ENCODE measurements at places on chromosomes 4 and X. TPM values are rescaled to one million over a fixed set of nuclear protein-coding genes. Genes with fewer than 3 reads are reported as not detected.

The GCNA gene
- polyA plus RNA-seq: 1.4 TPM

DNA sequence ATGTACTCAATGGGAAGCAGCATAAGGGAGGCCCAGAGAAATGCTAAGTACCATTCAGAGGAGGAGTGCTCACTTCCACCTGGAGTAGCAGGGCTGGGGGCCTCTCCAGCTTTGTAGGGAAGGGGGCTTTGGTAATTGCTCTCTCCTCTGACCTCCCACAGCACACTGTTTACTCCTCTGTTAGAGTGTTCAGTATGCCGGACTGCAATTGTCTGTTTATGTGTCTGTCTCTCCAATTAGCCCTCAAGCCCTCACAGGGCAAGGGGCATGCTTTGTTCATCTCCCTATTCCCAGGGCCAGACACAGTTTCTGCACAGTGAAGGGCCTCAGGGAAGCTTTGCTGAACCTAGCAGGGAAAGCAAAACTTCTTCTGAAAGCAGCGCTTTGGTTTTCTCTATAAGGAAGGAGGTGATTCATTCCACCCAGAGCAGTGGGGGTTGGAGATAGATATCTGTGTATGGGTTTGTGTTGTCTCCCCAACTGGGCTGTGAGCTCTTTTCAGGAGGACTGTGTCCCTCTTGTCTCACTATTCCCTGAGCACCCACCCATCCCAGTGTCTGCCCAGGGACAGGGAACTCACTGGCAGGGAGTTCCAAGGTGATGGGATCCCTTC lies 50.0 kb upstream of the VMA21 start:
- DNase-seq: no peak

- no peak for DNase-seq
Observed at GRCh38 chr4:25881193-25881592, 18.4 kb upstream of the SEL1L3 start.

DNA sequence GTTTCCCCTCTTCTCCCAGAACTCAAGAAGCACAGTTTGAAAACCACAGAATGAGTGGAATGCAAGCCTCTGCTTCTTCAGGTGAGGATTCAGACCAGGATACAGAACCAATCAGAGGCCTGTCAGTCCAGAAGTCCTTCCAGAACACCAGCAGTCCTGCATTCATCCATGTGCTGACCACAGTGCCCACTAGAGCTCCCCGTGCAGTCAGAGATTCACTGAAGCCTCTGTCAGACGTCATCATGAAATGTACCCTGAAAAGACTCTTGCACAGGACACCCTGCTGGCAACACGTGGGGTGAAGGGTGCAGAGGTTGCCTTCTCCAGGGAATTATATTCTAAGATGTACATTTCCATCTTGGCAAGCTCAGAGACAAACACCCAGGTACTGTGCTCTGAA lies 75.9 kb upstream of the LSM6 start:
- DNase-seq: no peak

The GC gene
- polyA plus RNA-seq: not detected

The CENPVL2 gene
- polyA plus RNA-seq: not detected

GRCh38 chrX:45134315-45134731 lies 66.4 kb downstream of the DIPK2B start:
- peak; percentile 22 for DNase-seq

DNA sequence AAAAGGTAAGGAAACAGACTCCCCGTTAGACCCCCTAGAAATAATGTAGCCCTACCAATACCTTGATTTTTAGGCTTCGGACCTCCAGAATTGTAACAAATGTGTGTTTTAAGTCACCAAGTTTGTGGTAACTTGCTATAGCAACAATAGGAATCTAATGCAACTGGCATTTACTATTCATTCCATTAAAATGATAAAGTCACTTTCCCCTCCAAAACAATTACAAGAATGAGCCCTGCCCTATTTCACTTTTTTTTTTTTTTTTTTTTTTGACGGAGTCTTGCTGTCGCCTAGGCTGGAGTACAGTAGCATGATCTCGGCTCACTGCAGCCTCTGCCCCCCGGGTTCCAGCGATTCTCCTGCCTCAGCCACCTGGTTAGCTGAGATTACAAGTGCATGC lies 3.5 kb upstream of the DDX60L start:
- DNase-seq: no peak

DNA sequence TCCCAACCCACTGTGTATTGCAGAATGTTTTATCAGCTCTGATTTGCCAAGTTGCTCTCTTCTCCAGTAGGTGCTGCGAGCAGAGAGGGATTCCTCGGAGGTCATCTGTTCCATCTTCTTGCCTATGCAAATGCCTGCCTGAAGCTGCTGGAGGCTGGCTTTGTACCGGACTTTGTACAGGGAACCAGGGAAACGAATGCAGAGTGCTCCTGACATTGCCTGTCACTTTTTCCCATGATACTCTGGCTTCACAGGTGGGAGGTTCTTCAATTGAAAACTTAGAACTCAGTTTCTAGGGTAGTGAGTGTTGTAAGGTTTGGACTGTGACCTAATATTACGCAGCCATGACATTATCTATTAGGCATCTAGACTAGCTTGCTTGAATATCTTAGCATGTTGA lies 24.9 kb downstream of the AR start:
- DNase-seq: no peak

The USP17L24 gene
- polyA plus RNA-seq: not detected

The ARMCX1 gene
- 53.8 TPM for polyA plus RNA-seq

DNA sequence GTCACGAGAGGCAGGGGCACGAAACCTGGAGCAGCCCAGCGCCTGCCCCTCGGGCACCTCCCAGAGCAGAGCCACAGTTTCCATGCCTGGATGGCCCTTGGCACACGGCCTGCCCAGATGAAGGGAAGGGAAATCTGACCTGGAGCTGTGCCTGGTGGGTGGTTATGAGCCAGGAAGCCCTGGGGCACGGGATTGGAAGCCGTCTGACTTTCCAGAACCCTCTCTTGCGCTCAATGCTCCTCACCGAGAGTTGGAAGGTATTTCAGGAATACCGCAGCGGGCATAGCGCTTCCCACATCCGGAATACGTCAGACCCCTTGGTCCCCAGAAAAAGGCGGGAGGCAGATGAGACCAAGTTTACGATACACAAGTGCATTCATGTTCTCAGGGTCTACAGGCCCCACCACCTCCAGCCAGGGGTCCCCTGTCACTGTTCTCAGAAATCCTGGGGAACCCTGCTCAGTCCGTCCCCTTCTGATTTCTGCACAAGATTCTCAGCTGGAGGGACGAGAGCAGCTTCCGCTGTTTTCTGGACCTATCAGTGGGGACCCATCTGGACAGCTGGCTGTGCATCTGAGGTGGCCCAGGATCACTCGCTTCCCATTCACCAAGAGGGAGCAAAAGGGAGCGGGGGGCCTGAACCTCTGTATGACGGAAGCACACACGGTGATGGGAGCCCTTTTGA lies 172.9 kb downstream of the AFAP1 start:
- no peak for DNase-seq

The SPARCL1 gene
- 433 TPM for polyA plus RNA-seq

DNA sequence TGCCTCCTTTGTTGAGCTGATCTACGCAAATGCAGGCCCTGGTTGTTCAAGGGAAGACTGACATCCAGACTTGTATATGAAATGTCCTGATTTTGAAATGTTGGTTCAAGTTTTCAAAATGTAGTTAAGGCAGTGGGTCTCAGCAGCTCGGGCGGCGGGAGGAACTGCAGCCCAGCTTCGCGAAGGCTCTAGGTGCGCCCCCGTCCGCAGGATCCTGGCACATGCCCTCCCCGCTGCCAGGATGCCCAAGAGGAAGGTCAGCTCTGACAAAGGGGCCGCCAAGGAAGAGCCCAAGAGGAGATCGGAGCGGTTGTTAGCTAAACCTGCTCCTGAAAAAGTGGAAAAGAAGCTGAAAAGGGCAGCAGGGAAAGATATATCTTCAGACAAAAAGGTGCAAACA lies 1310.1 kb downstream of the ADGRL3 start:
- DNase-seq: no peak

The TEX28 gene
- polyA plus RNA-seq: not detected

DNA sequence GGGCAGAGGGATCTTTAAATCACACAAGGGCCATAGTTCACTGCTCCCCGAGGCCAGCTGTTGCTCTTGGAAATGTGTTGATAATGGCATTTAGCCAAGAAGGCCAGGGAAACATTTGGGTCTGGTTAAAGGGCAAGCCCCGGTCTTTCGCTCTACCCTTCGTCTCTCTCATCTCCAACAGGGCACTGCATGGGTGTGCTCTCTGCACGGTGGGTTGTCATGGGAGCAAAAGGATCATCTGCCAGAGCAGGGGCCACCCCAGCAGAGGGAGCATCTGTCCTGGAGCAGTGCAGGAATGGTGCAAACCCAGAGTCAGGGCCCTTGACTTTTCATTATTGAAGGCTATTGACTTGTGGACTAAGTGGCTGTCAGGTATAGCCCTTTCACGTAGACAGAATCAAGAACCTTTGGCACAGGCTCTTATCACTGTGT lies 22.7 kb upstream of the PGRMC2 start:
- peak; percentile 21 for DNase-seq

The FAM53A gene
- polyA plus RNA-seq: 0.32 TPM

DNA sequence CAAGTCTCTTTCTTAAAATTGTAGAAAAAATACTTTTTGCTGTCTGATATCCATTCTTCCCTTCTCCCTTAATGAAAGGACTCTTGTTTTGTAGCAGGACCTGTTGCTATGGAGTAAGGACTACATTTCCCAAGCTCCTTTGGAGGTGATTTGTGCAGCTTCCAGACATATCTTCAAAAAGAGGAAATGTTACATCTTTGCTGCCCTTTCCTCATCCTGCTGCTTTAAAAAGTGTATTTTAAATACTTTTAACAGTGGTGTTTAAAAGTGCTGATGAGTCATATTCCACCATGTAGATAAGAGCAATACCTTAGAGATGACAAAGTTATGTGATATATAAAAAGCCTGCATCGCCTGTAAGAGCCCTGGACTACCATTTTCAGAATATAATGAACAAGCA lies 98.7 kb downstream of the CFAP299 start:
- no peak for DNase-seq

The FATE1 gene
- polyA plus RNA-seq: not detected

DNA sequence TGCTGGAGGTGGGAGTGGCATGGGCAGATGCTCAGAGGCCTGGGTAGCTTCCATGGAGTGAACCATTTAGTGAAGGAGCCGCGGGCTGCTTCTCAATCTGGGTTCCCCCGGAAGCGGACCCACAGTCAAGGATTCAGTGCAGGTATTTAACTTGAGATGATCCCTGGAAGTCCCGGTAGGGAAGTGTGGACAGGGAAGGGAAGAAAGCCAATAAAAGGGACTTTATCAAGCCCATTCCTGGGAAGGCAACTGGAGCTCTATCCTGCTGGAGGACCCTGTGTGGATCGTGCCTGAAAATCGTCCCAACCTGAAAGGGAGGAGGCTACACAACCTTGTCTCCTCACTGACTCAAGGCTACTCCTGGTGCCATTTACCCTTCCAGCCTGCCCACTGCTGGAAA lies 76.9 kb downstream of the DHX15 start:
- DNase-seq: no peak

The TREX2 gene
- not detected for polyA plus RNA-seq

DNA sequence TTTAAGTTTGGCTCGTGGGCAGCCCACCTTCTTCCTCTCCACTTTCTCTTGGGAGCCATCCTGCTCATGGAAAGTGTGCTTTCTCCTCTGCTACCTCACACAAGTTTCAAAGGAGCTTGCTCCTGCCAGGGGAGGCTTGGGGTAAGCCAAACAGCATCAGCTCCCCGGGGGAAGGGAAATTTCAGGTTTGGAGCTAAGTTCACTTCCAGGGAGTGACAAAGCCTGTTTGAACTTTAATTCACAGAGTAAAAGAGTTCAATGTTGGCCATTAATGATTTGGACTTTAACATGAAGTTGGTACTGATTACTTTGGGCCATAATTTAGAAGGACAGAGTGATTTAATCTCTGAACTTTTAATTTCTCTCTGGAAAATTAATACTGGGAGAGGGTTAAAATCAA lies 4.7 kb upstream of the PGRMC2 start:
- no peak for DNase-seq

The XPNPEP2 gene
- 0.58 TPM for polyA plus RNA-seq

GRCh38 chrX:80120335-80120734 lies 105.8 kb downstream of the TBX22 start:
- DNase-seq: no peak

The FGF13 gene
- 5.7 TPM for polyA plus RNA-seq

DNA sequence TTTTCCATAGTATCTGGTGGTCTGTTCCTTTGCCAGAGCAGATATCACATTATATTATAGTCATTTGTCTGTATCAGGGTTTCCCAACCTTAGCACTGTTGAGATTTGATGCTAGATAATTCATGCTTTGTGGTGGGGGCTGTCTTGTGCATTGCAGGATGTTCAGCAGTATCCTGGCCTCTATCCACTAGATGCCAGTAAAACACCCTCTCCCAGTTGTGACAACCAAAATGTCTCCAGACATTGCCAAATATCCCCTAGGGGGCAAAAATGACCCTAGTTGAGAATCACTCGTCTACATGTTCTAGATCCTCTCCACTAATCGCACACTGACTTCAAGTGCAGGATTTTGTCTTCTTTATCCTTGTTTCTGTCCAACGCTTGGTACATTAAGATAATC lies 160.8 kb downstream of the FANCB start:
- DNase-seq: no peak

DNA sequence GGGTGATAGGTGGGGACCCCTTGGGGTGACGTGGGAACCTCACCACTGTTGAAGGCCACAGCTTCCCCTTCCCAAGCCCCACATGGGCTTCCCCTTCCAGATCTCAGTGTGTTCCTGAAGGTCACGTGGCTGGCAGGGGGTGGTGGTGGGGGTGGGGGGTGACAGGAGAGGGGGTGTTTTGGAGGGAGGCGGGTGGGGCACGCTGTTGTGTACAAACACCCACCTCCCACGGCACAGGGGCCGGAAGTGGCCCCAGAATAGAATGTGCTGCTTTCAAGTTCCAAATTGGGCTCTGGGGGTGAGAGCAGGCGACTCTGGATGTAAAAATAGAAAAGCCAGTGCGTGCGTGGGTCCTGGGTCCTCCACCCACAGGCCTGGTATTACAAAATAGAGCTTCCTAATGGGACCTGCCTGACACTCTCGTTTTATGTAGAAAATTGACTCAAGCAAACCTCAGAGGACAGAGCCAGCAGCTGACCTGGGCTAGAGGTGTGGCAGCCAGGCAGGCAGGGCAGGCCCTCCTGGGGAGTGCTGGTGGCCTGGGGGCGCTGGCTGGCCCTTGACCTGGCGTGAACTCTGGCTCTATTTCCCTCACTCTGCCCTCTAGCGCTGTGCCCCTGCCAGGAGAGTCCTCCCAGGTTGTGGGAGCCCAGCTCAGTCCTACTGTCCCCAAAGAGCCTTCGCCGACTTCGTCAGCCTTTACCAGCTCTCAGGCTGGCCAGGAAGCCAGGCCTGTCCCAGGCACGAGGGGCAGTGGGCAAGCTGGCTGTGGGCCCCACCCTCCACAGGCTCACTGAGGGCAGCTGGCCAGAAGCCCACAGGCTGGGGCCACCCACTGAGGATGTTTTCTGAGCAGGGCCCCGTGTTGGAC lies 5.4 kb upstream of the SH3BP2 start:
- DNase-seq: no peak

DNA sequence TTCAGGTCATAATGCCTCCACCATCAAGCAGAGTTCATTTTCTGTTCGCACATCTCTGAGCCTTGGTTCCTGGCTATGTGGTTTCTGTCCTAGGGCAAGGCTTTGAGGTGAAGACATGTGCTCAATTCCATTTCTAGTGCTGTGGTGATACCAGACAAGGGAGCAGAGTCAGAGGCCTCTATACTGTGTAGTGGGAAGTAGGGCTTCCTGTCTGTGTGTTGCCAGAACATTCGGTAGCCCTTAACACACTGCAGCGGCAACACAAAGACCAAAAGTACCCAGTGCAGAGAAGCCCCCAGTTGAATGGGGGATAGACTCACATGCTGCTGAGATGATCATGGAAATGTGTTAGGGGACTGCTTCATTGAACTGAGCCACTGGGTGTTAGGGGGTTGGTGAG lies 56.4 kb downstream of the STARD8 start:
- DNase-seq: no peak
